Activated CD4-positive, CD25-positive, alpha-beta regulatory T cell treated with anti-CD3 and anti-CD28 coated beads, Interleukin-2, amount 50 U/mL, for 24 hours (primary cell): ENCODE measurements at places on chromosomes 16 and 17.
A peak's percentile ranks its signal among the peaks of the same experiment; 100 is the strongest.

- peak; percentile 18 for ATAC-seq
These were observed 606 bp downstream of the THAP11 start for GRCh38 chr16:67842509-67843342.

- ATAC-seq, result no peak
These were observed 12.5 kb downstream of the CALCOCO2 start for GRCh38 chr17:48843187-48843900.

GRCh38 chr17:63497708-63498483, 21.0 kb downstream of the ACE start:
- no peak for ATAC-seq

DNA sequence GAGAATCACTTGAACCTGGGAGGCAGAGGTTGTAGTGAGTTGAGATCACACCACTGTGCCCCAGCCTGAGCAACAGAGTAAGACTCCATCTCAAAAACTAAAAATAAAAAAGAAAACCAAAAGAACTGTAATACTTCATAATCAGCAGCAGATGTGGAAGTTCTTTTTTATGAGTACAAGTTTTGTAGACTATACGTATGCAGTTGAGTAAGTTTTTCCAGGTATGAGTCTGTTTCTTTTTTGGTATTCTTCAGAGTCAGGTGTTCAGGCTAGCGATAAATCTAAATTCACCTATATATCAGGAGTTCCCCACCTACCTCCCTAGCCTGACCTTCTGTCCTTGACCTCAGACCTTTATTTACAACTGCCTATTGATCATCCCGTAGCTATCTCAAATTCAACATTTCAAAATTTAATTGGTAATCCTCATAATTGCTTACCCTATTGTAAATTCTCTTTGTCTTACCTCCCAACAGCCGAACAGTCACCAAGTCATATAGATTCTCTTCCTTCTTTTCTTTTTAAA, 10.7 kb downstream of the DCTN5 start:
- ATAC-seq, result peak; percentile 89

DNA sequence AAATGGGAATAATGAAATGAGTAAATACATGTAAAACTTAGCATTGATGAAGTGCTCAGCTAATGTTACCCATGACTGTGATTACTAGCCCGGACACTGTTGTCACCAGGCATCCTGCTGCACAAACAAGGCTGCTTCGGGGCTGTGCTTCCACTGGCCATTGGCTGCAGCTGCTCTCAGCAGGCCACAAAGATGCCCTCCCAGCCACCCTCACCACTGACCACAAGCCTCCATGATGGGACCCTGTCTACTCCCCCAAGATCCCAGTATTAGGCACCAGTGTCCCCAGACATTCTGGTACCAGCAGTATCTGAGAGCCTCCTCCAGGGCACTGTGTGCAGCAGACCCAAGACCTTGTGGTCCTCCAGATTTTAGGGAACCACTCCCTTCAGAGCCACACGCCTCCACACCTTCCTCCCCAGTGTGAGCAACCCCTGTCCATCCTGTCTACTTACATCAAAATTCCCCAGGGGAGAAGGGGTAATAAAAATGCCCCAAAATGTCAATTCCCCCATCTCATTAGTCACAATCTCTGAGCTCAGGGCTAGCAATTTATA, 19.7 kb upstream of the NUP93 start:
- ATAC-seq, result no peak

DNA sequence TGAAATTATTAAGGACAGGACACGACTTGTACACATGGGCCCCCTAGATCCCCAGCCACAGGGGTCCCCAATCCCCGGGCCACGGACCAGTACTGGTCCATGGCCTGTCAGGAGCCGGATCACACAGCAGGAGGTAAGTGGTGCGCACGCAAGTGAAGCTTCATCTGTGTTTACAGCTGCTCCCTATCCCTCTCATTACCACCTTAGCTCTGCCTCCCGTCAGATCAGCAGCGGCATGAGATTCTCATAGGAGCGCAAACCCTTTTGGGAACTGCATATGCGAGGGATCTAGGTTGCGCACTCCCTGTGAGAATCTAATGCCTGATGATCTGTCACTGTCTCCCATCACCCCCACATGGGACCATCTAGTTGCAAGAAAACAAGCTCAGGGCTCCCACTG, 137.8 kb upstream of the ZFHX3 start:
- ATAC-seq, result no peak

- ATAC-seq, result no peak
These were observed 12.3 kb downstream of the DNAH2 start for GRCh38 chr17:7729816-7730215.

- ATAC-seq, result no peak
These were observed 376.5 kb upstream of the CDH5 start for GRCh38 chr16:65989861-65990604.

DNA sequence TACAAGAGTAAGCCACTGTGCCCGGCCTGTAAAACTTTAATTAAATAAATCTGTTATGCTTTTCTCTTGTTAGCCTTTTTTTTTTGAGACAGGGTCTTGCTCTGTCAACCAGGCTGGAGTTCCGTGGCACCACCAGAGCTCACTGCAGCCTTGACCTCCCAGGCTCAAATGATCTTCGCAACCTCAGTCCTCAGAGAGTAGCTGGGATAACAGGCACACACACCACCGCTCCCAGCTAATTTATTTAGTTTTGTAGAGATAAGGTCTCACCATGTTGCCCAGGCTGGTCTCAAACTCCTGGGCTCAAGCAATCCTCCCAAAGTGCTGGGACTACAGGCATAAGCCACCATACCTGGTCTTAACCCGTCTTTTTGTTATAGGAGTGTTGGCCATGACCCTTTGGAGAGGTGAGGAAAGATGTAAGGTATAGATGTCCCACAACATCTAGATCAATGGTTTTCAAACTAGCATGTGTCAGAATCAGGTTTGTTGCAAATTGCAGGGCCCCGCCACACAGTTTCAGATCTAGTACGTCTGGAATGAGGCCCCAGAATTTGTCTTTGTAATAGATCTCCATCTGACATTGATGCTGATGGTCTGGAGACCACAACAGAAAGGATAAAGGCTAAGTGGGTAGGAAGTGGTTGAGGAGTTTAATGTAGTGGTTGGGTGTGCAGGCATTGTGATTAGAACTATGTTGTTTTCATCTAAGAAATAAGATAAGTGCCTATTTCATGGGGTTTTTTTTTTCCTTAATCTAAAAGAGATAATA, 4.3 kb upstream of the GGA2 start:
- peak; percentile 21 for ATAC-seq

DNA sequence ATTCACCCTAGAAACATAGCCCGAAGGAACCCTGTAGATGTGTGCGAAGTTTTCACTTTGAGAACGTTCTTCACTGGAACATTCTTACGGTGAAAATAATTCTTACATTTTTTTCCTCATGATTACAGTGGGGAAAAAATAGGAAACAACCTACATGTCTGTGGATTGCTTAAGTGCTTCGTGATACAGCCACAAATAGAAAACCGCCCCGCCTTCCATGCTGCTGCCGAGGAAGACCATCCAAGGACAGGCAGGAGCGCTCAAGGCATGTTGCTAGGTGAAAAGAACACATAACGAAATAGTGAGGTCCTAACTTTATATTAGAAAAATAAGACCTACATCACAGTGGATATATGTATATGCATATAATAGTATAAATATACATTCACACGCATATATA, 78.8 kb downstream of the BMERB1 start:
- no peak for ATAC-seq
